Sigmoid colon (tissue), 7 donors: ENCODE measurements at places on chromosomes 6 and 20.

GRCh38 chr6:163338671-163339405, 75.7 kb upstream of the QKI start:
- no peak for DNase-seq

DNA sequence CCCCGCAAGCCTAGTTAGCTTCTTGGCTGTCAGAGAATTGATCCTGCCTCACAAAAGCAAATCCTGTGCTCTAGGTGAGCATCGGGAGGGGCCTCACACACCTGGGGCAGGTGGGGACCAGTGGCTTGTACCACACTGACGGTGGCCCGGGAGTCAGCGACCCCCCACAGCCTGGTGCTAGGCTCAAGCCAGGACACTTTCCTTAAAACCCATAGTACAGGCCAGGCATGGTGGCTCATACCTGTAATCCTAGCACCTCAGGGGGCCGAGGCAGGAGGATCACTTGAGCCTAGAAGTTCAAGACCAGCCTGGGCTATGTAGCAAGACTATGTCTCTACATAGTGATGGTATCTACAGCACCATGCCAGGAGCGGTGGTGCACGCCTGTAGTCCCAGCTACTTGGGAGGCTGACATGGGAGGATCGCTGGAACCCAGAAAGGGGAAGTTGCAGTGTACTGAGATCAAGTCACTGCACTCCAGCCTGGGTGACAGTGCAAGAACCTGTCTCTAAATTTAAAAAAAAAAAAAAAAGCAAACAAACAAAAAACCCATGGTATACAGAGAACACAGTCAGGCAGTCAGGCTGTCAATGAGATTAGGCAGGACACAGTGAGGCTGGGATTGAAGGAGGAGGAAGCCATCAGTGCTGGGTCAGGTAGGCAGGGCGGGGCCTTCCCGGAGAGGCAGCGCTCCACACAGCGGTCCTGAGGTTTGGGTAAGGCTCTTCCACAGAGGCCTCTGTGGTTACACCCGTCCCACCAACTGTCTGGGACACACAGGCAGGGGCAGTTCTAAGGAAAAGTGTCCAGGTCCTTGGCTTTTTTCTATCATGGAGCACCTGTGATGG, 41.3 kb downstream of the SYNJ2 start:
- no peak for DNase-seq

- no peak for DNase-seq
Observed at GRCh38 chr6:96301781-96302180, 219.8 kb upstream of the UFL1 start.

DNA sequence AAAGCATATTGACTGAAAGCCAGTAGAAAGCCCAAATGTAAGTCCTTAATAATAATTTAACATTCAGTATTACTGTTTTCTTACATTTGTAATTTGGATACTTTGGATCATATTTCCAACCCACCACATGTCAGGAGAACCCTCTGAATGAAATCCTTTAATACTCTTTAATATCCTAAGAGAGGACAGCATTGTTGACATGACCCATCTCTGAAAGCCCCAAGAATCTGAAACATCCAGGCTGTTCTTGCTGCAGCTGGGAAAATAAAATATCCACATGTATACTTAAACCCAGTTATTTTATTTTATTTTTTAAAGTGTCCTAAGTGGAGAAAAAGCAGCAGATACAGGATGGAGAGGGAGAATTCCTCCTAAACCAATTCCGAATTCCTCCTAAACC, 130.8 kb upstream of the RIPOR2 start:
- DNase-seq, result no peak

- no peak for DNase-seq
Observed at GRCh38 chr6:56890683-56891429, 64.1 kb upstream of the BEND6 start.
